Activated CD4-positive, alpha-beta memory T cell treated with anti-CD3 and anti-CD28 coated beads for 36 hours (primary cell): ENCODE measurements at places on chromosomes 16 and 17. TPM values are rescaled to one million over a fixed set of nuclear protein-coding genes. Genes with fewer than 3 reads are reported as not detected.

- DNase-seq: peak; percentile 2
- H3K27ac ChIP-seq: no peak overlapping the region
- H3K27me3 ChIP-seq: peaks cover 14% of the 10 kb centered on the region
These were observed 13.2 kb upstream of the RBFOX3 start for GRCh38 chr17:79623786-79624717.

GRCh38 chr16:3946604-3947180 lies 66.2 kb upstream of the CREBBP start:
- H3K4me1 ChIP-seq: no peaks in the 10 kb centered on the region
- no peaks in the 10 kb centered on the region for H3K36me3 ChIP-seq
- H3K4me3 ChIP-seq: no peak overlapping the region
- H3K27me3 ChIP-seq: peaks cover 7% of the 10 kb centered on the region
- DNase-seq: no peak

DNA sequence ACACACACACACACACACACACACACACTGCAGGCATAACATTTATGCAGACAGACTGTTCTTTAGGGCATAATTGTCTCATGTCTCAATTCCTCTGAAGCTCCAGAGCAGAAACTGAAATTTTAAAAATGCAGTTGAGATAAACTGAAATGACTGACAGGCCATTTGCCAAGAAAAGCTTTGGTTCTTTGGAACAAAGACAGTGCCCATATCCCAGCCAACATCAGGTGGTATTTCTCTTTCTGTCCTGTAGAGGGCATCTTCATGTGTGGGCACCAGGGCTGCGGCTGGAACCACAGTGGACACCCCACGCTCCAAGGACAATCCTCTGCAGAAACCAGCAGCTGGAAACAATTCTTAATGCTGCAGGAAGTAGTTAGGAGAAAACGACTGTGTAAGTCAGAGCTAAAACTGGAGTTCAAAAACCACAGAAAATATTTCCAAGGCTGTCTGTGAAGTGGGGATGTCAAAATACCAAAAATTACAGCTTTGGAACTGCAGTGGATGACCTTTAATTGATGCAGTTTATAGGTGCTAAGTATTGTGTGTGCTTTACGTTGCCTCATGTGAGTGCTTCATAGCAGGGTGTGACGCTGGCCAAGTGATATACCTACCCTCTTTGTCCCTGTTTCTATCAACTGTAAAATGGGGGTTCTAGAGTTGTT lies 10.6 kb upstream of the MEFV start:
- peaks cover 29% of the 10 kb centered on the region for H3K36me3 ChIP-seq
- no peak overlapping the region for H3K4me3 ChIP-seq
- no peaks in the 10 kb centered on the region for H3K27me3 ChIP-seq
- no peak overlapping the region for H3K27ac ChIP-seq
- H3K4me1 ChIP-seq: peaks cover 24% of the 10 kb centered on the region
- DNase-seq: no peak

SLC9A5 gene
- 5.9 TPM for total RNA-seq

SOCS1 gene
- total RNA-seq: 152 TPM

DNA sequence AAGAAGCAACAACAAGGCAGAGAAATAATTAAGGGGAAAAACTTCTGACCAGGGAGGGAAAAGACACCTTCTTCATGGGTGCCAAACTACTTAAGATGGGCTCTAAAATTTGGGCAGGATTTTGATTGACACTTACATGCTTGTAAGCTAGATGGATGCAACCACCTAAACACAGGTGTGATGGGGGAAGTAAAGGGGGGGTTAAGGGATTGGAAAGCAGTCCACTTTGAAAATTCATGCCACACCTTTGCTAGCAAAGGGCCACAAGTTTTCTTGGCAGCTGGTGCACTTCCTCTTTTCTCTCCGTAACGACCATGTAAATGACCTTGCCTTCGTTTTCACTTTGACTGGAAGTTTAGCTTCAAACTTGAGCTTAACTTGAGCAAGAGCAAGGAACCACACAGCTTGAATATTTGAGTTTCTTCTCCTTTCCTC lies 14.3 kb upstream of the PRKAR1A start:
- peaks cover 5% of the 10 kb centered on the region for H3K27me3 ChIP-seq
- peak; percentile 23 for DNase-seq
- H3K4me3 ChIP-seq: no peak overlapping the region
- H3K27ac ChIP-seq: peak overlapping the region; percentile 63
- H3K4me1 ChIP-seq: peaks cover 18% of the 10 kb centered on the region
